ENCODE measurements at places on chromosomes 3 and 15. TPM values are rescaled to one million over a fixed set of nuclear protein-coding genes. Genes with fewer than 3 reads are reported as not detected.

DNA sequence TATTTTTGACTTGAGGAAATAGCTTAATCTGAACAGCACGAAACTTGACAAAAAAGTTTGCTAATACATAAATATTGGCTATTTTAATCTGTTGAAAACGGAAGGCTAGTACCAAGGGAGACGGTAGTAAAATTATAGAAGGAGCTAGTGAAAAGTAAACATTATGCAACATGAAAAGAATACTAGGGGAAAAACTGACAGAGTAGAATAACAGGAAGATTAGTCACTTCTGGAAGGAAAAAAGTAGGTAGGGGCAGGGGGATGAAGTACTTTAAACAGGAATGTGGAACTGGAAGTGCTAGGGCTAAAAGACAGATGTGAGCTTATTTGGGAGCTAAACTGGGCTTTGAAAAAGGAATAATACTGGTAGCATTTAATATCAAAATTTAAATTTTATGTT is 60.1 kb downstream of the MBNL1 start:
- H3K4me3 ChIP-seq = peak overlapping the region; percentile 15
- H3K4me1 ChIP-seq = peaks cover 40% of the 10 kb centered on the region
- H3K27me3 ChIP-seq = no peaks in the 10 kb centered on the region
- H3K27ac ChIP-seq = peak overlapping the region; percentile 18
- peaks cover 8% of the 10 kb centered on the region for H3K36me3 ChIP-seq

GRCh38 chr3:122497425-122497824 is 17.3 kb downstream of the KPNA1 start:
- H3K4me3 ChIP-seq = no peak overlapping the region
- peaks cover 25% of the 10 kb centered on the region for H3K36me3 ChIP-seq
- H3K27me3 ChIP-seq = no peaks in the 10 kb centered on the region
- DNase-seq = peak; percentile 94

- no peaks in the 10 kb centered on the region for H3K27me3 ChIP-seq
- no peak overlapping the region for H3K27ac ChIP-seq
- peak; percentile 80 for DNase-seq
- peaks cover 40% of the 10 kb centered on the region for H3K4me1 ChIP-seq
- H3K4me3 ChIP-seq = no peak overlapping the region
- peaks cover 8% of the 10 kb centered on the region for H3K36me3 ChIP-seq
These were observed 95.3 kb downstream of the SLC49A4 start for GRCh38 chr3:122890077-122890719.

DNA sequence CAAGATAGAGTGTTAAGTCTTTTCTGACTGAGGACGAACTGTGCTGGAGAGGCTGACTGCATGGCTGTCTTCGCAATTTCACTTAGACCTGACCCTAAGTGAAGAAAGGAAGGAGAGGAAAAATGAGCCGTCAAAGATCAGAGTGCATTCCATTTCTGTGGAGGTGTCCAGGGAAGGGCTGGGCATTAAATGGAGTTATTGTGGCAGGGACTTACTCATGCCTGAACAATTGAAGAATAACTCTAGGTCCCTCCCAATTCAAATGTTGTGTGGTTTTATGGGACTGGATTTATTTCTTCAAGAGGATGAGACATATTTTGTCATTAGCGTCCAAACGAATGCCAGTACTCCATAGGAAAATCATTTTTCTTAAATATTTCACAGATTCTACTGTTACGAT is 187.3 kb upstream of the CFAP20DC start:
- no peak overlapping the region for H3K4me3 ChIP-seq
- DNase-seq = no peak
- peaks cover 7% of the 10 kb centered on the region for H3K4me1 ChIP-seq
- no peaks in the 10 kb centered on the region for H3K36me3 ChIP-seq
- H3K27ac ChIP-seq = no peak overlapping the region
- no peaks in the 10 kb centered on the region for H3K27me3 ChIP-seq

DNA sequence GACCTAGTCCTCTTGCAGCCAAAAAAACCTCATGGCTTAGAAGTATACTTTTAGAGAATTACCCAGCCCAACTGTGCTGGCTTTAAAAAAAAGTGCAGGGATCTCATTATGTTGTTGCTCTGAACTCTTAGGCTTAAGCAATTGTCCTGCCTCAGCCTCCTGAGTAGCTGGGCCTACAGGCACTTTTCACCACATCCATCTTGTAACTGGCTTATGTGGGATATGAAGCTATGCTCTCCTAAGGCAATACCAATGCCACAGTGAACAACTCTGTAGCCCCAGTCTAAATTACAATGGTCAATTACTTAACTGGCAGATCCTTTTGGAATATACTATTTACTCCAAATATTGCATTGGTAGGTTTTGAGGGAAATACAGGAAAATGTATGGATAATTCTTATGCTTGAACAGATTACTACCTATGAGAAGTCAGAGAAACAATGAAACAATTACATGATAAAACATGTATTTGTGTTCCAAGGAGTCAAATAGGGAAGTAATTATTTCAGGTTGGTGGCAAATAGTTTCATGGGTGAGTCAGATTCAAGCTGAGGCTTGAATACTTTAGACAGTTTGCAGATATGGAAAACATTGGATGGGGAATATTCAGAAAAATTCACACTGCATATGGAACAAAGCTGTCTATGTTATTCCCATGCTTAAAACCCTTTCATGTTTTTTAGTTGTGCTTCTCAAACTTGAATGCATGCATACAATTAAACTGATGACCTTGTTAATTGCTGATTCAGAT is 34.6 kb upstream of the GPR149 start:
- peak; percentile 51 for DNase-seq
- peaks cover 12% of the 10 kb centered on the region for H3K4me1 ChIP-seq
- no peak overlapping the region for H3K4me3 ChIP-seq
- no peaks in the 10 kb centered on the region for H3K36me3 ChIP-seq
- peak overlapping the region; percentile 43 for H3K27ac ChIP-seq

DNA sequence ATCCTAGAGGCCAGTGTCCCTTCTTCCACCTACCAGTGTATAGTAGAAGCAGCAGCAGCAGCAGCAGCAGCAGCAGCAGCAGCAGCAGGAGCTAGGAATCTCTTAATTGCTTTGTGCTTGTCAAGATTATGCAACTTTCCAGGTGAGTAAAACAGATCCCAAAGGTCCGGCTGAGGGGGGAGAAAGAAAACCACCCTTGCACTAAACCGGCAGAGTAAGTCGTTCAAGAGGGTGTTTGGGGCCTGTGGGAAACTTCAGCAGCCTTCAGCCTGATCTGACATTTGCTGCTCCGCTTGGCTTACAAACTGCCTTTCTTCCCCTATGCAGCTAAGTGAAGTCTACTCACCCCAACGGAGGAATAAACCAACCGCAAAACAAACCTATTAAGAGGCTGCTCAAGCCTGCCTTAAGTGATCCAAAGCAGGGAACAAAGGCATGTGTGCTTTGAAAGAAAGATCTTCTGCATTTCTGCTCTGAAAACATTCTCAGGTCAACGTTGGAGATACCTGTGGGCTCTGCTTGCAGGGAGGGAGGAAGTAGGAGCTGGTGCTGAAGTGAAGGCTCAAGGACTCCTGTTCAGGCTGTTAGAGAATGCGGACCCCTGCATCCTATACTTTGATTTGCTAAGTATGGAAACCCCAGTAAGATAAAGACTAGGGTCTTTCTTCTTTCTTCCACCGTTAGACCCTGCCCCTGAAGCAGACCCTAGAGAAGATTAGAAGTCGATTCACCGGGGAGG is 35.7 kb upstream of the DLG1 start:
- H3K4me3 ChIP-seq = no peak overlapping the region
- H3K36me3 ChIP-seq = no peaks in the 10 kb centered on the region
- no peaks in the 10 kb centered on the region for H3K4me1 ChIP-seq
- no peak for DNase-seq
- no peaks in the 10 kb centered on the region for H3K27me3 ChIP-seq

Gene SLC7A14
- not detected for total RNA-seq
